ENCODE measurements at places on chromosomes 4 and X.

DNA sequence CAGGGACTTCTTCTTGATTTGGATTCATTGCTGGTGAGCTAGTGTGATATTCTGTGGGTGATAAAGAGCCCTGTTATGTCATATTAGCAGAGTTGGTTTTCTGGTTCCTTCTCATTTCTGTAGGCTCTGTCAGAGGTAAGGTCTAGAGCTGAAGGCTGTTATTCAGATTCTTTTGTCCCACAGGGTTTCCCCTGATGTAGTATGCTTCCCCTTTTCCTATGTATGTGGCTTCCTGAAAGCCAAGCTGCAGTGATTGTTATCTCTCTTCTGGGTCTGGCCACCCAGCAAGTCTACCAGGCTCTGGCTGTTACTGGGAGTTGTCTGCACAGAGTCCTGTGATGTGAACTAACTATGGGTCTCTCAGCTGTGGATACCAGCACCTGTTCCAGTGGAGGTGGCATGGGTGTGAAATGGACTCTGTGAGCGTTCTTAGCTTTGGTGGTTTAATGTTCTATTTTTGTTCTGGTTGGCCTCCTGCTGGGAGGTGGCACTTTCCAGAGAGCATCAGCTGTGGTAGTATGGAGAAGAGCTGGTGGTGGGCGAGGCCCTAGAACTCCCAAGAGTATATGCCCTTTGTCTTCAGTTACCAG, 373.7 kb downstream of the AR start:
- DNase-seq = no peak

GRCh38 chr4:59655996-59656395, 1544.1 kb upstream of the ADGRL3 start:
- no peak for DNase-seq

- DNase-seq = no peak
Observed at GRCh38 chr4:21641696-21642095, 306.9 kb downstream of the KCNIP4 start.

DNA sequence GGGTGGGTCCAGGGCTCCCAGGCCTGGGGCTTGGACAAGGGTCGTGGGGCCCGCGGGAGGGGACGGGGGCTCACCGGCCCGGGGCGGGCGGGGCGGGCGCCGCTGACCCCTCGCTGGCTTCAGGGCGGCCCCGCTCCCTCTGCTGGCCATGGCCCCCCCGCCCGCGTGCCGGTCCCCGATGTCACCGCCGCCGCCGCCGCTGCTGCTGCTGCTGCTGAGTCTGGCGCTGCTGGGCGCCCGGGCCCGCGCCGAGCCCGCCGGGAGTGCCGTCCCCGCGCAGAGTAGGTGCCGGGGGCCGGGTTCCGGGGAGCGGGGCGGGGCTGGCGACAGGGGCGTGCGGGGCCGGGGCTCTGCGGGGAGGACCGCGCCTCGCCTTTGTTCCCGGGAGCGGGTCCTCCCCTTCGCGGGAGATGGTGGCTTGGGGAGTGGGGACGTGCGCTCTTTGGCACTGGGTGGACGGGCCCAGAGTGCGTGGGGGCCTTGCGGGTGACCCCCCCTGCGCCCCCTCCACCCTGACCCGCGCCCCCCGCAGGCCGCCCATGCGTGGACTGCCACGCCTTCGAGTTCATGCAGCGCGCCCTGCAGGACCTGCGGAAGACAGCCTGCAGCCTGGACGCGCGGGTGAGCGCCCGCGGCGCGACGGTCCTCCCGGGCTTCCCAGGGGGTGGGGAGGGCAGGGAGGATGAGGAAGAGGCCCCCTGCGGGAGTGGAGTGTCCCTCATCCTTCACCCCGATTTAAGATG, 16.8 kb upstream of the NAT8L start:
- no peak for DNase-seq

GRCh38 chr4:104915864-104916263, 230.8 kb upstream of the TET2 start:
- no peak for DNase-seq

- peak; percentile 75 for DNase-seq
Observed at GRCh38 chr4:81257021-81257420, 42.0 kb upstream of the PRKG2 start.

GRCh38 chrX:38332505-38332904, 5.2 kb upstream of the RPGR start:
- no peak for DNase-seq

GRCh38 chr4:47631161-47631560, 146.1 kb downstream of the ATP10D start:
- no peak for DNase-seq

DNA sequence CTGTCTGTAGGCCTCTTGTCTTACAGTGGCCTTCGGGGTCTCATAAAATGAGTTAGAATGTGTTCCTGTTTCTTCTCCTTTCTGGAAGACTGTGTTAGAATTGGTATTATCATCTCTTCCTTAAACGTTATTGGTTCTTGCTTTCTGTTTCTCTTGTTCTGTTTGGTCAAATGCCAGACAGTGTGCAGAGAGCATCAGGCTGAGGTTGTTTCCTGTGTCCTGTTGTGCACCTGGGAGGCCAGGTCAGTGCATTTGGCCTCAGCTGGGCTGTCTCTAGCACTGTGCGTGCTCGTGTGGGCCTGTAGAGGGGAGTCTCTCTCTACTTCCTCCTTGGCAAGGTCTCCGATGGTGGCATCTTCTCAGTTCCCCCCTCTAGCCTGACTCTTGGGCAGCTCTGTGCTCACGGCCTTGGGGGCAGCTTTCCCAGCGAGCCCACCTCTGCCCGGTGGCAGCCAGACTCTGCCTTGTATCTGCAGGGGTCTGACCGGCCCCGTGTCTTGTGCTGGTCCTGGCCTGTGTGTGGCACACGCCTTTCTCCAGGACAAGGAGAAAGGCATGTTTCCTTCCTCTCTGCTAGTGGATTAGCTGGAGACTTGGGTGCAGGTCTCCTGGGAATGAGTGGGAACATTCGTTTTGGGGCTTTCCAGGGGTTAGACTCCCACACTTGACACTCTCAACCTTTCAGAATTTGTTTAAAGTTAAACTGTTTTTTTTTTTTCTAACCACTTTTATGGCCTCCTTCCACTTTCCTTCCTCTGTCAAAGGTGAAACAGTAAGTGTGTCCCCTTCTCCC, 62.3 kb downstream of the FAM193A start:
- no peak for DNase-seq

DNA sequence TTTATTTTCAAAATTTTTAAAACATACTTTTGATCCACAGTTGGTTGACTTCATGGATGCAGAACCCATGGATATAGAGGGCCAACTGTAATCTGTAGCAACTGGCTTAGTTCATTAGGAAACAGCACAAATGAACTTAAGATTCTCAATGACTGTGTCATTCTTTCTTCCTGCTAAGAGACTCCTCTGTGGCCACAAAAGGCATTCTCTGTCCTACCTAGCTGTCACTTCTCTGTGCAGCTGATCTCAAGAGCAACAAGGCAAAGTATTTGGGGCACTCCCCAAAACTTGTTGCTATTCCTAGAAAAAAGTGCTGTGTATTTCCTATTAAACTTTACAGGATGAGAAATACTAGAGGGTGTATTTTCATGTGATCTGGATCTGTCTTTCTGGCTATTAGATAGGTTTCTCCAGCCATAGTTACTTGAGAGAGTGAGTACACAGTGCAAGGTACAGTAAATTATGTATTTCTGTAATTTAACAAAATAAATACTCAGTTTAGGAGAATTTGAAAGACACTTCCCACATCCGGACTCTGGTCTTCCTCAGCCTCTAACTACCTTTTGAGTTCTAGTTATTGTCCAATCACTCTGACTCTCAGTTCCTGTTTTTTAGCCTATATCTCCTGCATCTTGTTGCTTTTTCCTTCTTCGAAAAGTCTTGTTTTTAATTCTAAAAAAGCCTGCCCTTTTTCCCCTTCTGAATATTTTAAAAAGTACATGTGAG, 21.8 kb downstream of the TLR2 start:
- DNase-seq = no peak

DNA sequence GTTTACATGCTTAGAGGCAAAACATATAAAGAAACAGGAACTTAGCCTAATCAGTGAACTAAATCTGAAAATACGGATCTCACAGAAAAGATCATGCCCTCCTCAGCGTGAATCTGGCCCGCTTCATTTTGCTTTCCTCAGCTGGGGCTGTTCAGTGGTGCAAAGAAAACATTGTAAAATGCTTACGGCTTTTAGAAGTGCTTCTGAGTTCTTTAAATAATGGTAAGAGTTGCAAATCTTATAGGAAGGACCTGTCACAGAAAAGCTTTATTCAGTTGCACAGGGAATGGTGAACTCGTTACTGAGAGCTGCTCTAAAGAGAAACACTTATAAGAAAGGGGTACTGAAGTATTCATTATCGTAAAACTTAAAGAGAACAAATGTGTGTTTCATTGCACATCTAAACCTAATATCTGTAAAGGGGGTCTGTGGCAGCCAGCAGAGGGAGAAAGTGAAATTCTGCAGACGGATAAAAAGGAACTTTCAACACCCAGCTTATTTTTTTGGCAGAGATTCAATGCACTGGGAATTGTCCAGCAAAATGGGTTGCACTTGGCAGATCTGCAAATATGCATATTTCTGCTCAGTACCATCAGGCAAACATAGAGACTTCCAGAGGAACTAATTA, 139.2 kb upstream of the ANK2 start:
- peak; percentile 56 for DNase-seq

DNA sequence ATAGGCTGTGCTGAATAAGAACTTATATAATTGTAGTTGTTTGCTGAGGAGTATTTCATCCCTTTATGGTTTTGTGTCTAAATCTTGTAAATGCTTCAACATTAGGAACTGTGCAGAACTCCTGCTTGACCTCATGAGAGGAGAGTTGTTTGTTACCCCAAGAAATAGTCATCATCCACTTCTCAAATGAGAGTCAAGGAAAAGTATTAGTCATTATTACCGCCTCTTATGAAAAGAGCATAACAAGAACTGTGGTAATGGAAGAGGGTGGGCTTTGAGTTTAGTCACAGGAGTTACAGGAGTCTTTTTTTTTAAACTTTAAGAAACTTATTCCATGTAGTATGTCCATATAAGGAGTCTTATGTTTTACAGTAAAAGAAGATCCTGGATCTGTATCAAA, 132.9 kb downstream of the RAP1GDS1 start:
- peak; percentile 17 for DNase-seq

GRCh38 chr4:2174061-2174460, 67.9 kb downstream of the HAUS3 start:
- no peak for DNase-seq

GRCh38 chr4:83639849-83640493, 104.1 kb downstream of the GPAT3 start:
- DNase-seq = peak; percentile 88

- DNase-seq = no peak
Observed at GRCh38 chr4:34432706-34433105, 1811.6 kb downstream of the ARAP2 start.

GRCh38 chrX:148784856-148785255, 284.4 kb downstream of the AFF2 start:
- DNase-seq = no peak

DNA sequence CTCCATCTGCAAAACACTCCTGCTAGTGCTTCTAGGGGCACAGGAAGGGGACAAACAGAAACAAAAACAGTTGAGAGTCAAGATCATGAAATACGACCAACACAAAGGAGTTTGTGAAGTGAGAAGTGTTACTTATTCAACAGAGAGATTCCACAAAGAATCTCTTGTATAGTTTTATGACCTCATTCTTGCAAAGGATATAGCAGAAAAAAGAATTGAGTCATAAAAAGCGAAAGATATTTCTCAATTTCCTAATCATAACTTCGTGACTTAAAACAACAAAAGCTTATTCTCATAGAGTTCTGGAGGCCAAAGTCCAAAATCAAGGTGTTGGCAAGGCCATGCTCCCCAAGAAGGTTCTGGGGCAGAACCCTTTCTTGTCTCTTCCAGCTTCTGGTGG, 40.7 kb downstream of the TIGD4 start:
- peak; percentile 54 for DNase-seq

DNA sequence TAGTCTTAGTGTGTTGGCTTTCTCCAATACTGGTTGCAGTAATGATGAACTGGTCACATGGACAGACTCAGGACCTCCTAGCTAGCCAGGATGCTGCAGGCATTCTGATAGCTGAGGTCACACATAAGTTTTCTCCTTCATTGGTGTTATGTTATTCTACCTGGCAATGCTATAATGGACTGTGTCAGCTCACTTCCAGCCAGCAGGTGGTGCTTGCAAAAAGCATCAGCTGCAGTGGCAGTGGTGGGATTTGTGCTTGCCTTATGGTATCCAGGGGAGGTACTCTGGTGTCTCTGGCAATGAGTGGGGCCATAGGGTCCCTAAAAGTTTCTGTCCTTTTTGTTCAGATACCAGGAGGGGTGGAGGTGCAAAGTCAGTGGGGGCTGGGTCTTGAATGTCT, 33.6 kb downstream of the ZNF330 start:
- DNase-seq = no peak

GRCh38 chr4:102430461-102430910, 70.7 kb upstream of the NFKB1 start:
- DNase-seq = peak; percentile 34

- no peak for DNase-seq
Observed at GRCh38 chr4:133081246-133081645, 67.8 kb upstream of the PCDH10 start.

DNA sequence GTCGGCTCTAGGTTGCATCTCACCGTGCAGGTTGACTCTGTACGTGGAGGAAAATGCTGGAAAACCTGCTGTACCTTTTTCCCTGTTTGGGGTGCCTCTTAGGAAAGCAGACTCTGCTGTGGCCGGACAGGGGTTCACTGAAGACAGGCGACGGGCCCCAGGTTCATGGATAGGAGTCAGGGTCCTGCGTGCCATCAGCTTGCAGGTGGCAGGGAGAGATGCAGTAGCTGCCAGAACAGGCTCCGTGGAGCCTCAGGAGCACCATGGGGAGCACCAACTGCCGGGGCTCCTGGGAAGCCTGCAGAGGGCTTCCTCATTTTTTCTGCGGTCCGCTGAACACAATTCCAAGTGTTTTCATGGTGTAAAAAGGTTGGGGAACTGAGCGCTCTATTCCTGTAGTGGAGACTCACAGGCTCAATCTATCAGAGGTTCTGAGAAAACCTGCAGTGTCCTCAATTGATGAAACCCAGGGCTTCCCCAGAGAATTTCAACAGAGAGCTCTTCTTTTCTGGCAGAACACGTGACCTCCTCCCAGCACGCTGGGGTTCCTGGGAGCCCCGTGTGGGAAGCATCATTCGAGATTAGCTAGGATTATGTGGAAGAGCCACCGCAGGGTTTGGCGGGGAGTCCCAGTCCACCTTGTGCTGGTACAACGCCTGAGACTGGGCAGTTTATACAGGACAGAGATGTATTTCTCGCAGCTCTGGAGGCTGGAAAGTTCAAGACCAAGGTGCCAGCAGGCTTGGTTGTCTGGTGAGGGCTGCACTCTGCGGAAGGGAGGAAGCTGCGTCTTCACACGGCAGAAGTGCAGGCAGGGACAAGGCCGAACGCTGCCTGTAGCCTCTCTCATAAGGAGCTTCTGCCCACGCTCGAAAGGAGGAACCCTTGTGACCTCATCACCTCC, 1.6 kb downstream of the HTRA3 start:
- DNase-seq = no peak

GRCh38 chrX:152038804-152039203, 64.3 kb upstream of the GABRE start:
- DNase-seq = no peak

GRCh38 chrX:16033331-16033730, 90.0 kb upstream of the GRPR start:
- DNase-seq = peak; percentile 7

DNA sequence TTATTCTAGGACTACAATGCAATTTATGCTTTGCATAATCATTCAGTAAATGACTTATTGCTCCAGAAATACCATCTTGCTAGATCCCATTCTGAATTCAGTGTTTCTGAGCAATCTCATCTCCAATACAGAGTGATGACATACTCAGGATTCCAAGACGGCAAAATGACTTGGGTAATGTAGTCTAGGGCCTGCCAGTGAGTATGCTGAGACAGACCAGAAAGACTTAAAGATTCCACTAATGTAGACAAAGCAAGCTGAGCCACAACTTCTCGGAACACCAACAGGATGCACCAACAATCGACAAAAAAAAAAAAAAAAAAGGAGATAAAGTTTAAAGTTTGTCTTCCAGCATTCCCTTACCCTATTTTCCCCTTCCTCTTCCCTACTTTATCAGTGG, 919 bp upstream of the SEC24B start:
- DNase-seq = peak; percentile 72
